Right cardiac atrium (tissue), 5 donors: ENCODE measurements at places on chromosomes 6 and 20. TPM values are rescaled to one million over a fixed set of nuclear protein-coding genes. Genes with fewer than 3 reads are reported as not detected.

USP49 gene
- total RNA-seq, result 1.8 TPM

FHL5 gene
- 0.45 TPM for total RNA-seq

BTN3A1 gene
- 10.8 TPM for total RNA-seq

ELOVL5 gene
- total RNA-seq, result 30.7 TPM

RSPO3 gene
- 0.82 TPM for total RNA-seq

VPS52 gene
- 33.7 TPM for total RNA-seq

NR2E1 gene
- total RNA-seq, result not detected

HACE1 gene
- total RNA-seq, result 7.6 TPM

TMEM170B gene
- 5.2 TPM for total RNA-seq

FLRT3 gene
- 1.1 TPM for total RNA-seq

RIMS1 gene
- total RNA-seq, result 0.20 TPM

HTR1B gene
- not detected for total RNA-seq

OR2H1 gene
- not detected for total RNA-seq

MAFB gene
- total RNA-seq, result 15.1 TPM

DEFB124 gene
- total RNA-seq, result not detected

- DNase-seq, result no peak
Observed at GRCh38 chr6:6907286-6907685, 200.5 kb upstream of the RREB1 start.

DNA sequence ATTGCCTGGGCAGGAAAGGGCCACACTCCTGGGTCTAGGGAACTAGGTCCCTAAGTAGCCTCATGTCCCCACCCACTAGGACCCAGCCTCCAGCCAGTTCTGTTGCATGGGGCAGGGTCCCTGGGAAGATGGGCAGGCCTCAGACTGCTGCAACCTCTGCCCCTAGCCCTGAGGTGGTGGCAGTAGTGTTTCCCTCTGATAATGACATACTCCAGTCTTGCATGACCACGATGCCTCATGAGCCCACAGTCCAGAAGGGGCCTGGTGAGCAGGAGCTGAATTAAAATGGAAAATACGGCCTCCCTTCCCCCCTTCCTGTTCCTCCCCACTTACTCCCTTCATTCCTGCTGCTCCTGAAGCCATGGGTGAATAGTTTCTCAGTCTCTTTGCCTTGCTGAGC lies 36.0 kb upstream of the SCRT2 start:
- DNase-seq, result no peak

DNA sequence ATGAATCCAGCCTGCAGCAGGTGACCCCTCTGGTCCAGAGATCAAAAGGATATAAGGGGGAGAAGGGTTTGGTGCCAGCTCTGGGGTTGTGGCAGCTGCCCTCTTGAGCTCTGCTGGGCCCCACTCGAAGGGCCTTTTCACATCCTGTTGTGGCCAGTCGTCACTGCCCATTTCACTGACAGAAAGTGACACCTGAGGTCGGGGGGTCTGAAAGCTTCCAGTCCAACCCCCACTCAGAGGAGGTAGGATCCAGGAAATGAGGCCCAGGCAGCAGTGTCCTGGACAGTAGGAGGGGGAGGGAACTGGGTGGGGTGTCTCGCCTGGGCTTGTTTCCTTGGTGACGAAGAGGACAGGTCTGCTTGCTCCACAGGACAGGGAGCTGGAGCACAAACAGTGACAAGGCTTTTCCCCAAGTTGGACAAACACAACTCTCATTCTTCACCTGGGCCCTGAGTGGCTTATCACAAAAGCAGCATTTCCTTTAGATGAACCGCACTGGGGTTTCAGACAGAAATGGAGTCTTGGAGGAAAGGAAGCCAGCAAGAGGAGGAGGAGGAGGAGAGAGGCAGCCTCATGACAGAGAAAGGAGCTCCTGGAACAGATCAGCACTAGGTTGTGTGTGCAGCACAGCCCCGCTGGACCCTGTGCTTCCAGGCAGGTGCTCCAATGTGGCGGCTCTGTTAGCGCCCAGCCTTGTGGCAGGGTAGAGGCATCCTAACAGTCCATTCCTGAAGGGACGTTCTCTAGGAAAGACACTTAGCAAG lies 11.0 kb downstream of the FRS3 start:
- DNase-seq, result no peak

GRCh38 chr6:12313992-12314589 lies 23.9 kb downstream of the EDN1 start:
- no peak for DNase-seq

GRCh38 chr6:83914953-83915352 lies 55.5 kb downstream of the CYB5R4 start:
- no peak for DNase-seq

DNA sequence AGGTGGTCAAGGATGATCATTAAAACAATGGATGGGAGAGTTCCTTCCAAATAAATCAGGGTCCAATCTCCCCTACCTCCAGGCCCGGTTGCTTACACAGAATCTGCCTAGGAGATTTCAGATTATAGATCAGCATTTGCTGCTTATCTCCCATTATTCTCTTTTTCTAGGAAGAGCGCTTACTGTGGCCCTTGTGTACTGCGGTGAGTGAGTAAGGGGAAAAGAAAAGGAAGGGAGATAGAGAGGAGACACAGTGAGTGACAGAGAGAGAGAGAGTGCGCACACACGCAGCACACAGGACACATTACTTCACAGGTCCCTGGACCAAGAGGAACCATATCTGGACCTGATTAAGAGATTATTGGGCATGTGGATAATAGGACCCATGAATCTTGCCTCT lies 6.2 kb downstream of the LATS1 start:
- DNase-seq, result no peak

DNA sequence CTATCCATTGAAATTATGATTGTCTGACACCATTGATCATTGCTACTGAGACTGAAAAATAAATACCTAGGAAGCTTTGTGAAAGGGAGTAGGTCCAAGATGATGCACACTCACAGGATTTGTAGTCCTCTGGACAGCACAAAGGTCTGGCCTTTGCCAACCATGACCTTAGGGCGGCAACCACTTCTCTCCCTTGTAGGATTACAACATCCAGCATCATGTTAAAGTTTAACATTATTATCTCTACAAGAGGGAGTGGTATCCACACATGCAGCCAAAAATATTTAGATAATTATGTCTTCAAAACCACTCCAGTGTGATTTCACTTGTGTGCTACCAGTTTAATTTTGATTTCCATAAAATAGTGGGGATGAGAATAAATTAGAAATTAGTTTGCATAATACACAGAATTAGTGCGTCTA lies 51.1 kb upstream of the NHSL1 start:
- DNase-seq, result peak; percentile 51

DNA sequence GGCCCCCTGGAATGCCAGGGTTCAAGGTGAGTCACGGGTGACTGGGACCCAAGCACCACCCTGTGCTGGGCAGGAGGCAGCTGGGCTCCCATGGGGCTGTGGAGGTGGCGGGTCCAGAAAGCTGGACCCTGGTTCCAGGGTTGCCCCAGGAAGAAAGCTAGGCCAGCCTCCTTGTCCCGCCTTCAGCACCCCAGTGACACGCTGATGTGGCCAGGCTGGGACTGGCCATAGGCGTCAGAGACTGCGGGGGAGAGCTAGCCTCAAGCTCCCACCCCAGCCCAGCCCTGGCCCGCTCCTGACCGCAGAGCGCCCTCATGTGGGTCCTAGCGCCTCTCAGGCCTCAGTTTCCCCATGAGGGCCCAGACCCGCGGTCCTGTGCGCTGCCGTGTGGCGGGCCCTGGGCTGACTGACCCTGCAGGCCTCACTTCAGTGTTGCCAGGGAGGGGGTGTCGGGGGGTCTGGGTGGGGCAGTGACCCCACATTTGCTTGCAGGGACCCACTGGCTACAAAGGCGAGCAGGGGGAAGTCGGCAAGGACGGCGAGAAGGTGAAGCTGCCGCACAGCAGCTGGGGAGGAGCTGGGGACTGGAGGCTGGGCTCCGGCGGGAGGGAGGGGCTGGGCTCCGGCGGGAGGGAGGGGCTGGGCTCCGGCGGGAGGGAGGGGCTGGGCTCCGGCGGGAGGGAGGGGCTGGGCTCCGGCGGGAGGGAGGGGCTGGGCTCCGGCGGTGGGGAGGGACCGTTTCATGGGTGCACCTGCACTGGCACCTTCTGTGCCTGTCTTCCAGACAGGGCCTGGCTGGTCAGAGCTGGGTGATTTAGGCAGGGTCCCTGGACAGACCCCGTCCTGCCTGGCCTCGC lies 7.9 kb downstream of the COL9A3 start:
- no peak for DNase-seq

DNA sequence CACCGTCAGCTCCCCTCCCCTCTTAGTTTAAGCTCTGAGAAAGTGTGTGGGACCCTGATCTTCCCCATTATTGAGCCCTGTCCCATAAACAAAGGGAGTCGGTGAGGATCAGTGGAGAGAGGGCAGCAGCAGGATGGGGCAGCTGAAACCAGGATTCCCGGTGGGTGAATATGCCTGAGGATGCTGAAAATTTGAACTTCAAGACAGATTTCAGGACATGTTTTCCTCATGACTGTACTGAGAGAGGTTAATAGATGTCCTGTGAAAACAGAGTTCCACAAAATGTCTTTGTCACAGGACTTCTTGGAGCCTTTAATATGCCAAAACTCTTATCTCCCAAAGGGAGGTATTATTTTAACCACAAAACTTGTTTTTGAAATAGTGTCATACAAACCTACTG lies 53.5 kb upstream of the SLC22A16 start:
- no peak for DNase-seq

- DNase-seq, result no peak
Observed at GRCh38 chr6:37690964-37691735, 6.5 kb downstream of the MDGA1 start.

- DNase-seq, result no peak
Observed at GRCh38 chr6:155813548-155813947, 357.9 kb upstream of the NOX3 start.

GRCh38 chr20:57267158-57267821 lies 849 bp upstream of the BMP7 start:
- DNase-seq, result no peak

- DNase-seq, result no peak
Observed at GRCh38 chr6:169738204-169738975, 13.0 kb downstream of the DYNLT2 start.

DNA sequence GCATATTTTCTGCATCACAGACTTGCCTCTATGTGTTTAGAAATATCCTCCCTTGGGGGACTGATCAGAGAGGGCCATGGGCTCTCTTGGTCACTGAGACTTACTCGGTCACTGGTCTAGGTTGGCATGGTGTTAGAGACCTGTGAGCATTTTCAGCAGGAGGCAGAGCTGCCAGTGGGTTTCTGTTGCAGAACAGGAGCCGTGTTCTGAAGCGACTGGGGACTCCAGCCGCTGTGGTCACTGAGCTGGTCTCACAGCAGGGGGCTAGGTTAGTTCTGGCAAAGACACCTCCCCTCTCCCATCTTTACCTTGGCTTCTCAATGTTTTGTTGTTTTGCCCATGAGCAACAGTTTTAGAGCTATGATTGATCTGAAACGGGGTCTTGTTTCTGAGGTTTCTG lies 8.7 kb downstream of the TMEM181 start:
- no peak for DNase-seq

DNA sequence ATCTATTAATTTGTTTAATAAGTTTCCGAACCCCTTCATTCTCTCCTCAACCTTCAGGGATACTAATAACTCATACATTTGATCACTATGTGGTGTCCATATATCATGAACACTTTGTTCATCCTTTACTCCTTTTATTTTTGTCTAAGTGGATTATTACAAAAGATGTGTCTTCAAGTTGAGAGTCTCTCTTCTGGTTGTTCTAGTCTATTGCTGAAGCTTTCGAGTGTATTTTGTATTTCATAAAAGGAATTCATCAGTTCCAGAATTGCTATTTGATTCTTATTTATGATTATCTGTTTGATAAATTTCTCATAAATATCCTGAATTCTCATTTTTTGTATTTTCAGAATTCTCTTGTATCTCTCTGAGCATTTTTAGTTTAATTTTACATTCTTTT lies 96.5 kb upstream of the RUNX2 start:
- no peak for DNase-seq

DNA sequence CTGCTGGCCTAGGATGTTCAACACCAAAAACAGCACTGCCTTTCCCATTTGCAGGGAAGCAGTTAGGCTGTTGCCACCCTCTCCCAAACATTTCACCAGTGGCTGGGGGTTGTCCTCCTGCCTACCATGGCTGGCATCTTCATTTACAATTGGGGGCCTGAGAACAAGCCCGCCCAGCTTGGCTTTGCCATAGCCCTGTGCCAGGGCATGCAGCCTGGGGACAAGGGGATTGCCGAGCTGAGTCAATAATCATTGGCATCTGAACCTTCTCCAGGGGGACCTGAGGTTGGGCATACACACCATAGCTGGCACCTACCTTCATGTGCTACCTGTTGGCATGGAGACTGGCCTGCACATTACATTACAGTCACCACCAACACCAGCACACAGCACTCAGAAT lies 345.1 kb downstream of the KHDRBS2 start:
- no peak for DNase-seq

GRCh38 chr20:22723659-22724058 lies 139.3 kb upstream of the FOXA2 start:
- no peak for DNase-seq

- no peak for DNase-seq
Observed at GRCh38 chr6:72580281-72580940, 41.5 kb upstream of the KCNQ5 start.

DNA sequence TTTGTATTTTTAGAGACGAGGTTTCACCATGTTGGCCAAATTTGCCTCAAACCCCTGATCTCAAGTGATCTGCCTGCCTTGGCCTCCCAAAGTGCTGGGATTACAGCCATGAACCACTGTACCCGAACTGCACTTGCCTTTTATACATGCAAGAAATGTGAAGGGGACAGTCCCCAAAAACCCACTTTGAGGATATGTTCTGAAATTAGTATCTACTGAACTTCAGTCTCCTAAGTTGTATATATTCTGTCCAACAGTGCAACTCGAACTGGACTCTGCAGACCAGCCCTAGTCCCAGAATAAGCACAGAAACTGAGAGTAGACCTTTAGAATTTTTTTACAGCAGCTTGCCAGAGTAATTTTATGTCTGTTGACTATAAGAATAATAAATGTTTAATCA lies 28.5 kb downstream of the BACH2 start:
- no peak for DNase-seq
